CD4-positive, alpha-beta T cell treated with Interleukin-17A for 4 hours (primary cell): ENCODE measurements at places on chromosomes 4 and X.

DNA sequence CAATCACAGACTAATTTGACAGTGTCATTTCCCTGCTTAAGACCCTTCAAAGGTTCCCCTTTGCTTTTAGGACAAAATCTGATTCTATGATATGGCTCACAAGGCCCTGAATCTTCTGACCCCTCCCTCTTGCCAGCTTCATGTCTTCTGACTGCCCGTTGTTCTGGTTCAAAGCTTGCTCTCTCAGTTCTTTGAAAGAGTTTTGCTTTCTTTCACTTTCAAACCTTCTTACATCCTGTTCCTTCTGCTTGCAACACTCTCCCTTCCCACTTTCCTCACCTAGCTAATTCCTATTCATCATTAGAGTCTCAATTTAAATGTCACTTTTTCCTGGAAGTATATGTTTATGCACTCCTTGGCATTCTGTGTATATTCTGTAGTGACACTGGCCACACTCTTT, 299.2 kb downstream of the IDS start:
- no peak for DNase-seq

GRCh38 chr4:153220682-153221395, 16.6 kb downstream of the TRIM2 start:
- DNase-seq, result no peak

DNA sequence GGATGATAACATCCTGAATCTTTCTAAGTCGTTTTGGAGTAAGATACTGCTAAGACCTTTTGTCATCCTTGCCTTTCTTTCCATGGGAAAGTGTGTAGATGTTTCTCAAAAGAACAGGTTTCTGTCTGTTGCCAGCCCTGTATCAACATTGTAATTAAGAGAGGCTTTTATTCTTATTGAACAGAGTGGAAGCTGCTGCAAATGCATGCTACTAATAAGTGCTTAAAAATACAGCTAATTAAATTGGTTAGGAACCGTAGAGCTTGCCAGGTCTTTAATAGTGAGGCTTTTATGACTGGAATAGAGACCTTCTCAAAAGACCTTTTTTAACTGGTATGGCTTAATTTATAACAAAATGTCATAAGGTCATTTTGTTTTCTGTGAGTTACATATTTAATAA, 34.4 kb downstream of the INTU start:
- DNase-seq, result no peak

GRCh38 chr4:145827885-145828284, 110.7 kb downstream of the ZNF827 start:
- DNase-seq, result no peak

DNA sequence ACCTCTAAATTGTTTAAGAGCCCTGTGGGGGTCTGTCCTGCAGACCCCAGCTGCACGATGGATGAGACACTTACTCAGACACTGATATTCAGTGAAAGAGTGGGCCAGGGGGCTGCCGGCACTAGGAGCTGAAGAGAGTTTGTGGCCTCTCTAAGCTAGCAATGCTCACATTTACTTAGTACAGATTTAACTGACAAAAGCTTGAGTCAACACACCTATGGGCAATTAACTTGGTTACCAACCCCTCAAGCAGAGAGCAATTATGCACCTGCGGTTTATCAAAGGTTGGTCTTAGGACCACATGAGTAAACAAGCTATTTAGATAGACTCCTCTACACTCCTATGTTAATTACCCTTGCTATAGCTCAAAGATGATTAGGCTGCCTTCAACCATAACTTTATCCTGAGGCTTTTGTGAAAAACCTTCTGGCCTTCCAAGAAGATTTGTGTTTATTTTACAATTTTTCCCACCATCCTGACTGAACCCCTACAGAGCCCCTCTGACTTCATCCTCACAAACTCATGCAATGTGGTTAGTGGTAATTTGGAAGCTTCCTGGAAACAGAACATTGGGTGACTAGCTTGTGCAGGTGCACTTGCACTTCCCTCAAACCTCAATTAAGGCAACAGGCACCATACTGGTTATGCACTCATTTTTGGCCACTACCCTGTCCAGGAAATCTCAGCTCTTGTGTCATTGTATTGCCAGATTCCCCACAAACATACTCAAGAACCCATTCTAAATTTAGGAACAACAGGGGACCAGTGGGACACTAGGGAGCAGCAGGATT, 234.4 kb upstream of the ITM2A start:
- DNase-seq, result no peak

DNA sequence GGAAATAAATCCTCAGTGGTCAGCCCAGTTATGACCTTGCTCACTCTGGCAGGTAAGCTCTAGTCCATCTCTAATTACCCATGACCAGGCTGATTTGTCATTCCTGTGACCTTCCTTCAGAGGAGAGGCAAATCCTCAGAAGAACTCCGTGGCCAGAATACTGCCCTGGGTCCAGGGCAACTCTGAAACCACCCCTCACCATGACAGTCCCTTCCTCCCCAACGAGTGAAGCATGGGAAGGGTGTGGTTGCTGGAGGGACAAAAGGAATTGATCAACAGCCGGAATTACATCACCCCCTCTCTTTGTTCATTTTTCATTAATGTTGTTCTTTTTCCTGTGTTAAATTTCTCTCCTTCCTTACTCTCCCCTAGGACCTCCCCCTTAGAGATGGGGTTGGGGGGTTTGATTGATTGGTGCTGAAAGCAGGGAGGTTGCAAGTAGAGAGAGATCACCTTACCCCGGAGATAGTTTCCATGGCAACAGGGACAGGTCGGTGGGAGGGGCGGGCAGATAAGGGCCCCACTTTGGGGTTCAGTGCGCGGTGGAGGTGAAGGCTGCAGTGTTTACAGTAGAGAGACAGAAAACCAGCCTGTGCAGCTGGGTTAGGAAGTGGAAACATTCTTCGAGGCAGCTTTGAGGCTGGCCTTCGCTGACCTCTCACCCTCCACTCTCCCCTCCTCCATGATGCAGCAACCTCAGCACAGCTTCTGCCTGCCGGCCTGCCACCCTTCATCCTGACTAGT, 647.4 kb downstream of the BCOR start:
- DNase-seq, result peak; percentile 40

DNA sequence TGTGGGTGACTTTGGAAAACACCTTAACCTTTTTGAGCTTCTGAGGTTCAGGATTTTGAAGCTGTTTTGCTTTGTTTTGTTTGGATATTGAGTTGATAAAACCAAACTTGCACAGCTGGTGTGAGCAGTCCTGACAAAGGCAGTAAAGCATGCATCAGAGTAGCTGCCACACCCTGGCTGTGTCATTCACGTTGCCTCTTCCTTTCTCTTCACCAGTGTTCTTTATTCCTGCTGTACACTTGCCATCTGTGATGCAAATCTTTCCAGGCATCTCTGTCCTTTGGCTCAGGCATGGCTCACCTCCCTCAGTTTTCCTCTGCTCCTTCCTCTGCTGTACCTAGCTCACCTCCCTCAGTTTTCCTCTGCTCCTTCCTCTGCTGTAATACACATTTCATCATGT, 1850.2 kb upstream of the AGA start:
- no peak for DNase-seq

GRCh38 chr4:176642472-176642871, 150.2 kb downstream of the VEGFC start:
- DNase-seq, result no peak

- no peak for DNase-seq
Measured at GRCh38 chrX:134737061-134737460, 78.8 kb upstream of the PLAC1 start.

GRCh38 chrX:1416965-1417760, 25.2 kb upstream of the SLC25A6 start:
- no peak for DNase-seq

GRCh38 chr4:148061141-148061481, 329.2 kb downstream of the ARHGAP10 start:
- DNase-seq, result peak; percentile 13

DNA sequence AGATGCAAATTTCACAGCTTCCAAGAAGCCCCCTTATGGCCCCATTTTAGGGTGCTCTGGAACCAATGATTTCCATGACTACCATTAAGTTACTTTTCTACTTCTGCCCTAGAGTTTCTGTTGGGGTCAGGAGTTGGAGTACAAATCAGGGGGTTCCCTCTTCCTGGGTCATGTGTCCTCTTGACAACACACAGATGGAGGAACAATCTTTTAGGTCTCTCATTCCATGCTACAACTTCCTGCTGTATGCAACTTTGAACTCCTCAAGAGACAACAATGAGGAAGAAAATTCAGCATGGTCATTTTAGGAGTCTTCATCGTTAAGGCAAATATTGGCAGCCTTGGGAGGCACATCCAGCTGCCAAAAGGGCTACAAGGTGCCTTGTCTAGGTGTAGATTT, 79.7 kb downstream of the SEL1L3 start:
- no peak for DNase-seq

- no peak for DNase-seq
Measured at GRCh38 chr4:150176547-150176946, 98.3 kb downstream of the DCLK2 start.

DNA sequence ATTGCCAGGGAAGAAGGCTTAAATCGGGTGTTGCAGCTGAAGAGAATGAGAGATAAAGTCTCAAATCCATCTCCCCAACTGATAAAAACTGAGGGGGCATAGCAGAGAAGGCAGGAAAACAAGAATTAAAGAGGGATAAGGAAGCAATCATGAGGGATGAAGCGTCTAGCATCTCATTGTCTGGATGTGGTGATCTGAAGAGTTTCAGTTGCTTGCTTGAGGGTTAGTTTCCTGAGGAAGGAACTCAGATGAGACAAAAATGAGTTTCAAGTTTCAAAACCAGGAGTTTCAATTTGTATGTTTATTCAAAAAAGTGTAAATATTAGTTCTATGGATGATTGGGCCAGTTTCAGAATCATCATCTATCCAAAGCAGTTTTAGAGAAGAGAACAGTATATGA, 496.9 kb downstream of the RAB28 start:
- no peak for DNase-seq

- no peak for DNase-seq
Measured at GRCh38 chr4:4415107-4415805, 28.4 kb downstream of the NSG1 start.

- peak; percentile 49 for DNase-seq
Measured at GRCh38 chr4:123616951-123617461, 220.4 kb downstream of the SPRY1 start.

- no peak for DNase-seq
Measured at GRCh38 chrX:42131856-42132255, 208.5 kb upstream of the CASK start.
